ENCODE measurements at places on chromosomes 5 and 9. TPM values are rescaled to one million over a fixed set of nuclear protein-coding genes. Genes with fewer than 3 reads are reported as not detected.

The SPINK9 gene
- total RNA-seq: not detected

The GRIN3A gene
- not detected for total RNA-seq

The PCSK1 gene
- 0.58 TPM for total RNA-seq

The NEUROG1 gene
- not detected for total RNA-seq

The PLEKHG4B gene
- total RNA-seq: not detected

The PCDHAC2 gene
- not detected for total RNA-seq

The CDC20B gene
- not detected for total RNA-seq

The TAS2R1 gene
- total RNA-seq: not detected

The SH3GL2 gene
- not detected for total RNA-seq

The MATR3 gene
- total RNA-seq: 199 TPM

The GPR150 gene
- 0.18 TPM for total RNA-seq

The IFNA1 gene
- not detected for total RNA-seq

The CDX1 gene
- total RNA-seq: not detected

The SHROOM1 gene
- 15.6 TPM for total RNA-seq

The C9orf50 gene
- not detected for total RNA-seq

The FBXW5 gene
- 150 TPM for total RNA-seq

The PAEP gene
- not detected for total RNA-seq

The ADAMTSL1 gene
- total RNA-seq: 55.4 TPM

The GABRG2 gene
- not detected for total RNA-seq

The NRARP gene
- total RNA-seq: not detected

The IFNK gene
- not detected for total RNA-seq

The IFNA2 gene
- total RNA-seq: not detected

The GLRA1 gene
- not detected for total RNA-seq

The FOXD4 gene
- total RNA-seq: not detected

The POLR3G gene
- total RNA-seq: 14.1 TPM

The ACTBL2 gene
- 3.2 TPM for total RNA-seq

The PCDHB14 gene
- total RNA-seq: under 0.01 TPM
